ENCODE measurements at places on chromosomes 6 and 20.

- no peak for DNase-seq
Measured at GRCh38 chr20:32017711-32018251, 7.5 kb downstream of the CCM2L start.

DNA sequence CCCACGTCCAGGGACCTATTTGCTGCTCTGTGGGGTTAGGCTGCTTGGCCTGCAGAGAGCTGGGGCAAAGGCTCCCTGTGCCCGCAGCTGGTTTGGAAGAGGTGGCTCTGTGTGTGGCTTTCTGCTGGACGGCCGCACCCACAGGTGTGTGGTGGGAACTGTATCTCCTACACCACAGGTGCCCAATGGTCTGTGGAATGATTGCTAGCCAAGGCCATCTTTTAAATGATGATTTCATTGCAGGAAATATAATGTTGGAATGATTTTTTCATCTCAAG lies 178.4 kb downstream of the DLL1 start:
- no peak for DNase-seq

- no peak for DNase-seq
Measured at GRCh38 chr6:158068156-158068892, 86.7 kb downstream of the SYNJ2 start.

DNA sequence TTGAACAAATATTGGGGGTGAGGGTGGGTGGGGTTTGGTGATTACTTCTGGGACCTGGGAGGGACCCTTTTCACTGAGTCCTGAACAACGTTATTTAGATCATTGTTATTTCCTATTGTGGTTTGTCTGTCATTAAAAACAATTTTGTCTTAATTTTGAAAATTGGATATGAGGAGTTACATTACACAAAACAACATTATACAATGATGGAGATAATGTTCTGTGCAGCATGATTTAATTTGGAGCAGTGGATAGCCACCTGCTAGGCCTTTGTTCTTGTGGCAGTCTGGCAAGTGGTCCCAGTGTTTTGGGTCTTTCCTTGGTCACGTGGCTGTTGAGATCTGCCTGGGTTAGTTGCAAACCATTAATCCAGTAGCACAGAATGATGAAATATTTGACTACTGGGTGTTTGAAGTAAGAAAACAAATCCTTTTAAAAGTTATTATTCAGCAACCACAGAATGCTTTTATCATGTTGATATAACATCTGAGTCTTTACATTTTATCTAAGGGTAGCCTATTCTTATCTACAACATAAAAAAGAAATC lies 172.8 kb downstream of the CDKAL1 start:
- no peak for DNase-seq

GRCh38 chr20:23326774-23327173 lies 23.8 kb upstream of the NXT1 start:
- DNase-seq: no peak

- DNase-seq: no peak
Measured at GRCh38 chr20:59778615-59779200, 154.7 kb downstream of the SYCP2 start.

GRCh38 chr6:55955684-55956083 lies 80.3 kb upstream of the BMP5 start:
- DNase-seq: no peak

DNA sequence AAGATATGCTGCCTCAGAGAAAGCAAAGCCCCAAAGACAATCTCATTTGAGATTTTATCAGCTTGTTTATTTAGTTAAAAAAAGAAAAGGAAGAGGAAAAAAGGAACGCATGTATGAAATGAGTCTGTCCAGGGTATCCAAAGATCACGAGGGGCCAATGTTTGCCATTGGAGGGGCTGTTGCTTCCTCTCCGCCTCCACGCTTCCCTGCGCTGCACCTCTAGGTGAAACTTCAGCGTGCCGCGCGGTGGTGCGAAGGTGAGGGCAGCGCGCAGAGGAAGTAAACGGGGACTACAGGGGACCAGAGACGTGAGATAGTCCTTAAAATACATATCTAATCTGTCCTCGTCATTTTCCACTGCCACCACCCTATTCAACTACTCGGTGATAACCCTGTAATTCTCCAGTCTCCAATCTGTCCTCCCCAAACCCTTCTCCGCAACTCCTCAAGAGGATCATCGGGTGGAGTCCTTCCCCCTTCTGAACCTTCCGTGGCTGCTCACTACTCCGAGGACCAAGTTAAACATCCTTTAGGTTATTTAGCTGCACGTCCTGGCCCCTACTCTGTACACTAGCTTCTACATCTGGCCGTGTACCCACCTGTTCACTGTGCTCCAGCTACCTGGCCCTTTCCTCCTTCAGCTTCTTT lies 1.1 kb upstream of the DCBLD1 start:
- no peak for DNase-seq

DNA sequence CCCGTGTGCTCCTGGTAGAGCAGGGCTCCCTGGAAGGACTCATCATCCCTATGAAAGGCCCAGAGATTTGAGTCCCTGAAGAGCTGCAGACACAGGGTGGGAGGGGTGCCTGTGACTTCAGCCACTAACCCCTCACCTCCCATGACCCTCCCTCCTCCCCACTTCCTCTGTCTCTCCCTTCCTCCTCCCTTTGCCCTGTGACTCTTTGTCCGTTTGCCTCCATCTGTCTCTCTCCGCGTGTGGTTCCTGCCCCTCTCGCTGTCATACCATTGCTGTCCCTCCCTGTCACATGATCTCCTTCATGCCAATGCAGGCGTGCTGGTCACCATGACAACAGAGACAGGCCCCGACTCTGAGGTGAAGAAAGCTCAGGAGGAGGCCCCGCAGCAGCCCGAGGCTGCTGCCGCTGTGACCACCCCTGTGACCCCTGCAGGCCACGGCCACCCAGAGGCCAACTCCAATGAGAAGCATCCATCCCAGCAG lies 19.0 kb downstream of the EPB41L1 start:
- DNase-seq: no peak

DNA sequence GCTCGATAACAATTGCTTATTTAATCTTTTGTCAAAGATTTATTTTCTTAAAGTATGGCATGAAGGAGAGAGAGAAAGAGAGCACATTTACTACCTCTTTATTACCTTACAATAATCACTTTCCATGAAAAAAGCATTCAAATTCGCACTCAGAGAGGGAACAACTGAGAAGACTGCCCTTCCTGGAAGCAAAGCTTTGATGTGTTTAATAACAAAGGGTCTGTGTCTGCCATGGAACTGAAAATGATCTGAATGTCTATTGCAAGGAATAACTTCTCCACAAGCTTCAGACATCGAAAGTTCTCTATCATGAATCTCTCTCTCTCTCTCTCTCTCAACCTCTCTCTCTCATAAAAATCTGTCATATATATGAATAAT lies 308.9 kb downstream of the HDGFL1 start:
- DNase-seq: no peak

DNA sequence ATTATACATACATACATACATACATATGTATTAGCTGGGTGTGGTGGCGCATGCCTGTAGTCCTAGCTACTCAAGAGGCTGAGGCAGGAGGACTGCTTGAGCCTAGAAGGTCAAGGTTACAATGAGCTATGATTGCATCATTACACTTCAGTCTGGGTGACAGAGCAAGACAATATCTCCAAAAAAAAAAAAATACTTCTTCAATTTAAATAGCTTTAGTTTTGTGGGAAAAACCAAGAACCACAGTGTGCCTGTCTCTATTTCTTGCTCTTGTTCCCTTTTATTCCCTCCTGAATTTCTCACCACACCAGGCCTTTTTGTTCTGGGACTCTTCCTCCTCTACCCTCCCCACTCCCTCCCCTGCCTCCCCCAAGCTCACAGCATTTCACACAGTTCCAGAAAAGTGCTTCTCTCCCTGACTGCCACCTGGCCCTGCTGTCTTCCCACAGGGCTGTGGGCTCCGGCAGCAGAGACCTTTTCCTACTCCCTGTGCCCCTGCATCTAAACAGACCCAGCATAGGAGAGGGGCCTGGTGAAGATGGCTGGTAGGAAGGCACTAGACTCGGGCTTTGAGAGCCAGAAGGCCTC lies 1.3 kb downstream of the C20orf203 start:
- no peak for DNase-seq

DNA sequence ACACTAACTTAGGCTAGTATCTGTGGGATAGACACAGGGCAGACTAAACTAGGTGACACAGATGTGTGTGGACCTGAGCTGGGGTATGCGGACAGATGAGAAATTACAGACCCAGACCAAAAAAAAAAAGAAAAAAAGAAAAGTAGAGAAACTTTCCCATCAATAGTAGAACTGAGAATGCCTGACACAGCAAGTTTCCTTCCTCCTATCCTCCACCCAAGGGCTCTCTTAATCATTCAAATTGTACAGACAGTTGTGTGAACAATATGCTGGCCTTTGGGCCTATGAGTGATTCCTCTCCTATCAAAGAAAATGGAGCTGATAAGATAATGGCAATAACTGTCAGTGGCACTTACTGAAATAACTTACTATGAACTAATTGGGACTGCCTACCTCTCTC lies 226.7 kb upstream of the PRDM1 start:
- no peak for DNase-seq

DNA sequence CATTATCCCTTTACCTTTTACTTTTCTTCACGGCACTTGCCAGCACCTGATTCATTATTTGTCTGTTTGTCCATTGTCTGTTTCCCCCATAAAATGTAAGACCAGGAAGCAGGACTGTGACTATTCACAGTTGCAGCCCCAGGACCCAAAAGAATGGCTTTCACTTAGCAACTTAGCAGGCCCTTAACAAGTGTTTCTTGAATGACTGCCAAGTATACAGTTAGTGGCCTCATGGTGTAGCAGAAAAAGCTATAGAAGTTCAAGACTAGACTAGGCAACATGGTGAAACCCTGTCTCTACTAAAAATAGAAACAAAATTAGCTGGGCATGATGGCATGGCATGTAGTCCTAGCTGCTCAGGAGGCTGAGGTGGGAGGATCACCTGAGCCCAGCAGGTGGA lies 4.3 kb downstream of the SLC26A8 start:
- DNase-seq: no peak
